ENCODE measurements at places on chromosomes 2 and 18. TPM values are rescaled to one million over a fixed set of nuclear protein-coding genes. Genes with fewer than 3 reads are reported as not detected.

TLX2 gene
- 0.25 TPM for total RNA-seq

DNAJC5G gene
- total RNA-seq, result not detected

TSGA10 gene
- 7.1 TPM for total RNA-seq

COPS7B gene
- 54.6 TPM for total RNA-seq

HAUS1 gene
- total RNA-seq, result 55.2 TPM

MC2R gene
- not detected for total RNA-seq

ASPRV1 gene
- 0.61 TPM for total RNA-seq

RANBP2 gene
- total RNA-seq, result 79.3 TPM
